ENCODE measurements at places on chromosomes 11 and 22.

- DNase-seq = peak; percentile 60
These were observed 1130.4 kb downstream of the LRRC4C start for GRCh38 chr11:40328890-40329614.

DNA sequence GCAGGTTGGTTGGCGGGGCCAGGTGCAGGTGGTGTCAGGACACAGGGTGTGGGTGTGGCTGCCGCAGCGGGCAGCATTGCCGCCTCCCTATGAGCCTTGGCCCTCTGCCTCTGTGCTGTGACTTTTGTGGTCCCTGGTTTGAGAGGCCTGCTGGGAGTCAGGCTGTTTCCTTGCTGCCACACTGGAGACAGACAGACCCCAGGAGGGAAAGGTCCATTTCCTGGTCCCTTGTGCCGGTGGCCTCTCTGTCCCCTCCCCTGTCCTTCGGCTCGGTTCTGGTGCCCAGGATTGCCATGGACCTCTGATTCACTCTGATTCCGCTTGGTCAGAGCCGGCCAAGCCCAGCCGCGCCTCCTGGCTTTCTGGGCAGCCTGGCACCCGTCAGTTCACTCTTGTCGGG is 196.9 kb downstream of the TBC1D22A start:
- peak; percentile 20 for DNase-seq

GRCh38 chr11:34203377-34203871 is 98.0 kb downstream of the NAT10 start:
- no peak for DNase-seq

- no peak for DNase-seq
These were observed 282.8 kb downstream of the OPCML start for GRCh38 chr11:133249530-133249929.

- DNase-seq = no peak
These were observed 295.4 kb downstream of the CADM1 start for GRCh38 chr11:115208808-115209259.

DNA sequence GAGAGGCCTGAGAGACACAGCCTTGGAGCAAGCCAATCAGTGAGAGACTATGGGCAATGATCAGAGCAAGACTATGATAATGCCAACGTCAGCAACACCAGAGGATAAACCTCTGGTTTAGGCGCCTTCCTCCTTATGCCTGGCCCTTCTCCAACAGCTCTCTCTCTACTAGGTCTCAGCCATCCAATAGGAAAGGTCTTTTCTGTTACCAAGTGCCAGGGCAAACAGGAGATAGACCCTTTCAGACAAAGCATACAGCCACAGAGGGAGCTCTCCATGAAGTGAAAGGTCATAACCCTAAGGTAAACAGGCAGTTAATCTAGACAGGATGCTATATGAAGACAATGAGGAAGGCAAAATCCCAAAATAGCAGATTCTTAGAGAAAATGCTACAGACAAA is 9.5 kb downstream of the STK33 start:
- DNase-seq = no peak

DNA sequence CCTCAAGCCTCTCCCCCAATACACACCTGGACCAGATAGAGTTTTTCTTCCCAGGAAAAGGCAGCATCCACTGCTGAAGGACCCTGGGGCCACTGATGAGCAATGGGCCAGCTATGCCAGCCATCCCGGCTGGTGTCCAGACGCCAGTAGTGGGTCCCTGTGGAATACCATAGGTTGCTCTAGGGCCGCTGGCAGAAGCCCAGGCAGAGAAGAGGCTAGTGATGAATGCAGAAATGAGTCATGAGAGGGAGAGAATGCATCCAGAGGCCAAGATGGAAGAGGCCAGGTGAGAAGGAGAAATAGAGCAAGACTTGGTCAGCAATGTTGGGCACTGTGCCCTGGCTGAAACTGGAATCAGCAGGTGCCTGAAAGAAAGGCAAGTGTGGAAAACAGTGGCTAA is 8.9 kb downstream of the HPX start:
- no peak for DNase-seq

GRCh38 chr11:112318184-112318591 is 57.5 kb upstream of the PLET1 start:
- no peak for DNase-seq

DNA sequence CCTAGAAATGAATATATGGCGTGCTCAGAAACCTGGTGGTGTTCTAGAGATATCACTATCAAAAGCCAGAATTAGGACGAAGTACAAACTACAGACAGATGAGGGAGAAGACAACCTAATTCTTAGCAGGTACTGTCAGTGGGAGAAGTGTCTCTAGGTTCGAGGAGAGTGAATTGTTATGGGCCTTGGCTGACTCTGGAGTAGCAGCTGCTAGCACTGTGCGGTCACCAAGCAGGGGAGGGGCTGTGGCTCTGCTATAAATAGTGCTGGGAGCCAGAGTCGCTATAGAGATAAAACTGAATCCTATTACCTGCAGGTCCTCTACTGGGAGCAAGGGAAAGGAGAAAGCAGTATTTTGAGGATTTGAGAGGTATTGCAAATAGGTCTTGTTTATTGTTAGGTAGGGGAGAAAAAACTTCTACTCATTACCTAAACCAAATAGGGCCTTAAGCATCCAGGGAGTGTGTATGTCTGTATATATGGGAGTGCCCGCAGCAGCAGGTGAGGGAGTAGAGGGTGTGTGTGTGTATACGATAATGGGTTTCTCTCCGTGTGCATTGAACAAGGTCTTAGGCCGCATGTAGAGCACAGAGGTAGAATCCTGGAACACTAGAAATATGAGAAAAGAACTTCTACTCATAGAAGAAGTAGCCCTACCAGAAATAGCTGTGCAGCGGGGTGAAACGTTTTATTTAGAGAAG is 2.2 kb downstream of the MADD start:
- DNase-seq = no peak

GRCh38 chr22:29310863-29311339 is 4.5 kb downstream of the GAS2L1 start:
- peak; percentile 98 for DNase-seq

- no peak for DNase-seq
These were observed 49.5 kb downstream of the ZNF280B start for GRCh38 chr22:22458896-22459588.
